ENCODE measurements at places on chromosomes 4 and X.
A peak's percentile ranks its signal among the peaks of the same experiment; 100 is the strongest.

DNA sequence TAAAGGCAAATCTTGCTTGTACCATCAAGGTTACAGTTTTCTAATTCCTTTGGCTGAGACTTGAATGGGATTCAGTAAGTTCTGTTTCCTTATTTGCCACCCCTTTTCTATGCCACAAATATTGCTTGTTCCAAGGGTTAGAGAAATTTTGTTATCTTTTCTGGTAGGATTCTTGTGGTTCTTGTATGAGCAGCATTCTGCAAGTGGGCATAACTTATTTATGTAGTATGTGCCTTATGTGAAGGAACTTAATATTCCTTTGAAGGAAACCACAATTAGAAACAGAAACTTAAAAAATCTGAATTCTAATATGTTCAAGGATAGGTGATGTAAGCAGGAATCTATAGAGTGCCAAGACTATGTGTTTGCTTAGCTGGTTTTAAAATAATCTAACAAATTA is 53.1 kb upstream of the TSPAN5 start:
- DNase-seq, result no peak

- DNase-seq, result no peak
These were observed 195.1 kb downstream of the FBXW7 start for GRCh38 chr4:152340818-152341217.

DNA sequence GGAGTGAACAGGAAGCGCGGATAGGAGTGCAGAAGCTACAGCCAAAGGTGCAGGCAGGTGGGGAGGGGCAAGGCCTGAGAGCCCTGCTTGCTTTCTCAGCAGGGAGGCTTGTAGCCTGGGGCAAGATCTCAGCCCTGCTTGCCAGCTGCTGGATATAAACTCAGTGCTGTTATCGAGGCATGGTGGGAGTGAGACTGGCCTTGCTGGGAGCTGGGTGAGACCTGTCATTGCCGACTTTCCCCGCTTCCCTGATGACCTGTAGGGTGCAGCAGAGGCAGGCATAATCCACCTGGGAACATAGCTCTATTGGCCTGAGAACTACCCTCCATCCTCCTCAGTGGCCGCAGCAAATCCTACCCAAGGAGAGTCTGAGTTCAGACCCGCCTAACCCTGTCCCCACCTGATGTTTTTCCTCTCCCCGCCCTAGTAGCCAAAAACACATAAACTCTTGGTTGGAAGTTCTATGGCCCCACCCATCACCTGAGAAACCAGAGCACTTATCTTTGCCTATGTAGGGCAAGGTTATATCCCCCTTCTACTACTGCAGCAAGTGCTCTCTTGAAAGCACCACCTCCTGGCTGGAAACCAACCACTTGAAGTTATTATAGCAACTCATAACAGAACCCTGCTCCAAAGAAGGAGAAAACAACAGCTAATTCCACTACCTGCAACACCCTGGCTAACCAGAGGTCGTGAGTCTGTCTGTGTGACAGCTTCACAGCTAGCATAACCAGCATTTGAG is 80.7 kb downstream of the FHIP1A start:
- no peak for DNase-seq

DNA sequence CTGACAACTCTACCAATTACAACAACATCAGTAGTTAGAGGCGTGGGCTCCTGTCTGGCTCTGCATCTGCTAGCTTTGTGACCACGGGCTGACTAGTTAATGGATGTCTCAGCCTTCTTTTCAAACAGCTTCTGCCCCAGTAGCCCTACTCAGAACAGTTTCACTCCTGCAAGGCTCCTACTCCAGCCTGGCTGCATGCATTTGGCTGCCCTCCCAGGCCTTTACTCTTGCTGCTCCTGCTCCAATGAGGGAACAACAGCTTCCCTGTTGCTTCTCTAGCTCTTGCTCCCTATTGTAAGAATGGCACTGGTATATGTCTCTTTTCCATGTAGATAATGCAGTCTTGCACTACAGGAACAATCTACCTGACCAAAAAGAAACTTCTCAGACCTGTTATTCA is 93.3 kb downstream of the TTC29 start:
- DNase-seq, result no peak

GRCh38 chrX:18962329-18962728 is 21.6 kb downstream of the PHKA2 start:
- no peak for DNase-seq

GRCh38 chrX:121308276-121308805 is 260.9 kb downstream of the GLUD2 start:
- peak; percentile 25 for DNase-seq

- DNase-seq, result no peak
These were observed 27.2 kb downstream of the PALLD start for GRCh38 chr4:168524006-168524405.

GRCh38 chr4:184823014-184823413 is 2.8 kb downstream of the ACSL1 start:
- no peak for DNase-seq

DNA sequence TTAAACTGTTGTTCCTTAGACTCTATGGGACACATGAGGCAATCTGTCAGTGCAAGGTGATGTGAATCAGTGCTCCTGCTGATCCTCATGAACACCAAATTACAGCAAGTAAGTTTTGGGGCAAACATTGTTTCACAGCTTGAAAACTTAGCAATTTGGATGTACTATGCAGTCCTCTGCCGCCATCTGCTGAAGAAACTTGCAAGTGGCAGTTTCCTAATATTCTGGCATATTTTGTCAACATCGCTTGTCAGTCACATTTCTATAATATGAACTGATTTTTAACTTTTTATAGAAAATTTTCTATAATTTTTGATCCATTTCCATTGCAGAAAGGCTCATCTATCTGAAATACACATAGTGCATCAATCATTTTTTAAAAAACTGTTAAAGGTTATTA is 56.3 kb downstream of the ZAR1 start:
- no peak for DNase-seq

- DNase-seq, result no peak
These were observed 51.5 kb upstream of the BEND2 start for GRCh38 chrX:18272222-18272621.

GRCh38 chrX:85004255-85004654 is 578 bp downstream of the APOOL start:
- no peak for DNase-seq

DNA sequence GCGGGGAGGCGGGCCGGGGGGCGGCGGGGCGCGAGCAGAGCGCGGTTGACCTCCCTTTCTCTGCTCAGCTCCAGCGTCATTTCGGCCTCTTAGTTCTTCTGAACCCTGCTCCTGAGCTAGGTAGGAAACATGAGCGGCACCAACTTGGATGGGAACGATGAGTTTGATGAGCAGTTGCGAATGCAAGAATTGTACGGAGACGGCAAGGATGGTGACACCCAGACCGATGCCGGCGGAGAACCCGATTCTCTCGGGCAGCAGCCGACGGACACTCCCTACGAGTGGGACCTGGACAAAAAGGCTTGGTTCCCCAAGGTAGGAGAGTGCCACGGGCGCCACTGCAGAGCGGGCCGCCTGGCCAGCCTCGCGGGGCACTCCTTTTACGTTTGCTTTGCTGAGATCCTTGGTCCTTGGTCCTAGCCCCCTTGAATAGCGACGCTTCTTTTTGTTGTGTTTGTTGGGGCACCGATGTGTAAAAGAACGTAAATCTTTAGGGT is at the start of gene HTATSF1:
Gene HTATSF1, plus strand, starts transcription at position 37 of the 497 bp plus-strand sequence. Its CDS starts 93 bp downstream, at position 130.
- DNase-seq, result no peak

DNA sequence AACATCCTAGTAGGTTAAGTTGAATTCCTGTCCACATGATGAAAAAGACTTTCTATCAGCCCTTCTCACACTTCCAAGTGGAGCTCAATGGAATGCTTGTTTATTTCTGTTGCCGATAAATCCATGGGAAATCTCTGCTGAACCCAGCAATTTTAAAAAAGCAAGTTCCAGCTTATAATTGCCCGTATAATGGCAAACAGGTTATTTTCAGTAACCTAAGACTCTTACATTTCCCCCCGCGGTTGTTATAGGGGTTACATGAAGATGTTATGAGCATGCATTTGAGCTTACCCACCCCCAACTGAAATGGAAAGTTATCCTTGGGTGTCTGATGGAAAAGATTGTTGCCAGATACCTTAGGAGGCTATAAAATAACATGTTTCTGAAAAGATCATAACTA is 136.2 kb downstream of the PALLD start:
- no peak for DNase-seq

DNA sequence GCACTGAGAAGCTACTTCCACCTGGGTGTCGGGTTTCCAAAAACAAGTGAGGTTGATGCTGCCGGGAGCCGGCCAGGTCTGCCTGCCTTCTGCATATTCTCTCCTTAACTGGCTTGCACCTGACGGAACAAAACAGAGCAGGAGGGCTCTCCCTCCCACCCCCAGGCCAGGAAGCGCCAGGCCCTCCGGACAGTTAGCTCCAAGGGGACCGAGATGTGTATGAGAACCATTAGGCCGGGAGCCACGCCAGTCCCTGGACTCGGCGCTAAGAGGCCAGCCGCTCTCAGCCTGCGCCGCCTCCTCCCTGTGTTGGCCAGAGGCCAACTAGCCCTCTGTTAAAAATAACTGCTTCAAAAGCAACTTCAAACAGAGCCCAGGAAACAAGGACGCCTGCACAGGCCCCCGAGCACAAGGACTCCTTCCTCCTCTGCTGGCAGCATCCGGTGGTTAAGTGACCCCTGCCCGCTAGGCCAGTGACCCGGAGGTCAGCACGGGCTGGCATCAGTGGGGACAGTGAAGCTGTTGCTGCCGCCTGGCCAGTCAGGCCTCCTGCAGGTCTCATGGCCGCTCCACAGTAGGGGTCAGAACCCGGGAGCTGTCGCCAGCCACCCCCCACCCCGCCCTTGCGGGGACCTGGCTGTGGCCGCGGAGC is 107.9 kb downstream of the ABLIM2 start:
- DNase-seq, result no peak

- DNase-seq, result no peak
These were observed 153.1 kb downstream of the AFAP1 start for GRCh38 chr4:7786517-7786916.

GRCh38 chrX:69027181-69028005 is 137.9 kb downstream of the PJA1 start:
- no peak for DNase-seq

All from NCI-H524 treated with DMSO at 0.1 percent for 48 hours (cell line).